Stimulated activated CD8-positive, alpha-beta memory T cell treated with anti-CD3 and anti-CD28 coated beads, Interleukin-4, amount 100 ng/mL, for 4 hours (primary cell): ENCODE measurements at places on chromosomes 12 and 14.

DNA sequence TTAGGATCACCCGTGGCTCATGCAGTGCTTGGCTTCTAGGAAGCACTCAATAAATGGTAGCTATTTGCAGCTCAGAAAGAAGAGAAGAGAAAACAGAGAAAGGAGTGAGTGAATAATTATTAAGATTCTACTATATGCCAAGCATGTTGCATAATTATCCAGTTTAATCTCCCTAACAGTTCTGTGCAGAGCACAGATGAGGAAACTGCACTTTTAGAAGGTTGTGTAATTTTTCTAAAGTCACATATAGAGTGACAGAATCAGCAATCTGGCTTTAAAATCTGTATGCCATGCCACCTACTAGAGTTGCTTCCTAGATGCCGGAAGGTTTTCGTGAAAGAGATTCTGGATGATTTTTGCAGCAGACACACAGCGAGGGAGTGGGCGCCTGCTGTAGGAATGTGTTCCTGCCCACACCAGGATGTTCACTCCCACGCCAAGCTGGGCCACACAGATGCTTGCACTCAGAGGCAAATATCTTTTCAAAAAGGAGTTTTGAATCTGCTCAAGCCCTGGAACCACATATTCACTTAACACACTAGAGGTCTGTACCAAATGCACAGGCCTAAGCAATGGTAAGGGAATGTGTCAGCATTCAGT is 50.2 kb upstream of the SMCO2 start:
- DNase-seq = no peak

DNA sequence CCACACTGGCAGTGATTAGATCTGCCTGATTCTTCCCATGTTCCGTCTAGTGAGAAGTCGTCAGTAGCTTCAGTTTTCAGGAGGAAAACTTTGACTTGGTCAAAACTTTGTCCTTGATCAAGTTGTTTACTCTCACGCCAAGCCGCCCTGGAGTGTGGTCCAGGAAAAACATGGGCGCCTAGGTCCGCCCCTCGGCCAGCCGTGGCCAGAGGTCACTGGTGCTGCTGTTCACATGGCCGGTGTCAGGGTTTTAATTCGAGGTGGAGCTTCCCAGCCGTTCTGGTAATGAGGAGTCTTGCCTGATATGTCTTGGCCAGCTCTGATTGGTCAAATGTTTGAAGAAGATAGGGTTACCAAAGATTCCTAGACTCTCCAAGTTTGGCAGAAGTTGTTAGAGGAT is 71.5 kb downstream of the PPP2R5C start:
- no peak for DNase-seq

- DNase-seq = no peak
Observed at GRCh38 chr12:14773685-14774073, 29.6 kb downstream of the WBP11 start.

- DNase-seq = no peak
Observed at GRCh38 chr14:105485739-105486162, 935 bp upstream of the CRIP1 start.

GRCh38 chr12:65761301-65761700 is 63.0 kb upstream of the HMGA2 start:
- DNase-seq = no peak

- no peak for DNase-seq
Observed at GRCh38 chr14:55688566-55688965, 108.6 kb downstream of the KTN1 start.

- no peak for DNase-seq
Observed at GRCh38 chr14:29236848-29237247, 470.3 kb downstream of the FOXG1 start.

DNA sequence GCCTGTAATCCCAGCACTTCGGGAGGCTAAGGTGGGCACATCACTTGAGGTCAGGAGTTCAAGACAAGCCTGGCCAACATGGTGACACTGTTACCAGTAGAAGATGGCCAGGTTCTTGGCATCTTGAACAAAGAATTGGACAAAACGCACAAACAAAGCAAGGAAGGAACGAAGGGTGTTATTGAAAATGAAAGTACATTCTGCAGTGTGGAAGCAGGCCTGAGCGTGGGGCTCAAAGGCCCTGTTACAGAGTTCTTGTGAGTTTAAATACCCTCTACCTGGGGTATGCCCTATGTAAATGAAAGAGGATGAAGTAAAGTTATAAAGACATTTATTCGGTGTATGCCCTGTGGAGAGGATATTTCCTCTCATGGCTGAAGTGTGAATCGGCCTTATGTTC is 20.8 kb upstream of the CDK17 start:
- DNase-seq = no peak

DNA sequence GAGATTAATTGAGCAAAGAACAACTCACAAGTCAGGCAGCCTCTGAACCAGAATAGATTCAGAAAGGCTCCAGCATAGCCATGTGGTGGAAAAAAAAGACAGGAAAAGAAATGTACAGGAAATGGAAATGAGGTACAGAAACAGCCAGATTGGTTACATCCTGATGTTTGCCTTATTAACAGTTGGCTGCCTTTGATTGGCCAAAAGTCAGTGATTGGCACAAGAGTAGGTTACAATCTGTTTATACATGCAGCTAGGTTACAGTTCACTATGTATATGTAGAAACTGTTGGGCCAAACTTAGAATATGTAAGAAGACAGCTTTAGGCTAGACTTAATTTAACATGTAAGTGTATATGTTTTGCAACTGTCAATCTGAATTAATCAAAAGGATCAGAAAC is 118.9 kb downstream of the UNC79 start:
- DNase-seq = no peak

DNA sequence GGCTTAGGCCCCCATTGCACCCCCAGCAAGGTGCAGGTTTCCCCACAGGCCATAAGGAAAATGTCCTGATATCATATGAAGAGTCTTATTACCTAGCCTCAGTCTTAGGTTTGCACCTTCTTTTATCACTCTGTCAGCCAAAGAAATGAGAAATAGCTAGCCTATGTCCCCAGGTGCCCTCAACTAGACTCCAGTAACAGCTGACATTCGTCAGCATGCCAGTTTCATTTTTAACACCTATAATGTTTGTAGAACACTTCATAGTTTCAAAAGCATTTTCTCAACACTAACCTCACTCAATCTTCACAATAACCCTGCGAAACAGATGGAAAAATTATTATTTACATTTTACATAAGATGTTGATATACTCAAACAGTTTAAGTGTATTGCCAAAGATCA is 24.0 kb upstream of the OR10P1 start:
- DNase-seq = no peak

DNA sequence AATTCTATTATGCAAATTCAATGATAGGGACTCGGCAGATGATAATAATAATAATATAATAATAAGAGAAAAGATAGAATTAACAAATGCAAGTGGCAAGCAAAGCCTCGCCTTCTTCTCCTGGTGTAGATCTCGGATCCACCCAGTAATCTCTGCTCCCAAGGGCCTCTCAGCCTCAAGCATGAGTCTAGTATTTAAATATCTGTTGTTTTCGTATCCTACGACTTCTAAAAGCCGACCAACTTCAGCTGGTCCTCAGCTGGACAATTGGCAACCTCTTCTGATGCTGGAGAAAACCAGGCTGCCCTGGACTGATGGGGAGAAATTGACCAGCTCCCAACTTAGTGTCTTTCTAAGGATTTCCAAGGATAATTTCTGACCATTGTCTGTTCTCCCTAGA is 14.0 kb upstream of the MAP1LC3B2 start:
- DNase-seq = no peak

DNA sequence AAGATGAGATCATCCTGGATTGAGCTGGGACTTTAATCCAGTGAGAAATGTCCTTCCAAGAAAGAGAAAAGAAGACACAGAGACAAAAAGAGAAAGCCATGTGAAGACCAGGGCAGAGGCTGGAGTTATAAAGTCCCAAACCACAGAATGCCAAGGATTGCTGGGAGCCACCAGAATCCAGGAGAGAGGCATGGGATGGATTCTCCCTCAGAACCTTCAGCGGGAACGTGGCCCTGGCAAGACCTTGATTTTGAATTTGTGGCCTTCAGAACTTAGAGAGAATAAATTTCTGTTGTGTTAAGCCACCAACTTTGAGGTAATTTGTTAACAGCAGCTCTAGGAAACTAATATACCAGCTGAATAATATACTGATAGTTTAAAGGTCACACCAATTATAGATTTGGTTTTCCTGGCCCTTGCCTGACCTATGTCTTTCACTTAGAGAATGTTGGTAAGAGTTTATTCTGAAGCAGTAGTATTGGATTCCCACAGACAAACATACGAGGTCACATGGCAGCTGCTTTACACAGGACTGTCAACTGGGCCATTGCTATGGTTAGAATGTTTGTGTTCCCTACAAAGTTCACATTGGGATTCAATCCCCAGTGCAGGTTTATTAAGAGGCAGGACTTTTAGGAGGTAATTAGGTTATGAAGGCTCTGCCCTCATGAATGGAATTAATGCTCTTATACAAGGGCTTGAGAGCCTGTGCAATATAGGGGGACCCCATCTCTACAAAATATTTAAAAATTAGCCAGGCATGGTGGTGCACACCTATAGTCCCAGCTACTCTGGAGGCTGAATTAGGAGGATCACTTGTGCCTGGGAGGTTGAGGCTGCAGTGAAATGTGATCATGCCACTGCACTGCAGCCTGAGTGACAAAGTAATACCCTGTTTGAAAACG is 156.5 kb upstream of the EEA1 start:
- DNase-seq = no peak

GRCh38 chr12:111201036-111201435 is 167.9 kb downstream of the PHETA1 start:
- DNase-seq = no peak

DNA sequence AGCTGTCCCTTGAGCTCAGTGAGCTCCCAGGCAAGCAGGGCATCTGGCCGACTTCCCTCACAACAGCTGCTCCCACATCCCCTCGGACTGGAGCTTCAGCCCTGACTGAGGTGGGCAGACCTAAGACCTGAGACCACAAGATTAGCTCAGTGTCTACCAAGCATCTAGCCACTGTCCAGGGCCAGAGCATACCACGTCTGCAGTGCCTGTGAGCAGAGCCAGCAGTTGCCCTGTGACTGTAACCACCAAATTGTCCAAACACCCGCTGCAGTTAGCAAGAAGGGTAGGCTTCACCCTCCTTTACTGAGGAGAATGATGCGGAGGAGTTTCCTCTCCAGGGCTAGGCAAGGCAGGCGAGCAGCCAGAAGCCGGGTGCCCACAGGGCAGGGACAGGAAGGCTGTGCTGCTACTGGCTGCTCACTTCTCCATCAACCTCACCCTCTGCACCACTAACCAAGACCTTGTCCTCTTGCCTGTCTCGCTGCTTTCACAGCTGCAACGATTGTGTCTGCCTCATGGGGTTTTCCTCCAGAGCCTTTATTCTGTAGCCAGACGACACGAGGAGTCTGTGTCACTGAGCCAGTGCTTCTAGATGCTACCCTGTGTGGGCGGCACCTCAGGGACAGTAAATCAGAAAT is 53.9 kb downstream of the ANAPC7 start:
- peak; percentile 6 for DNase-seq

DNA sequence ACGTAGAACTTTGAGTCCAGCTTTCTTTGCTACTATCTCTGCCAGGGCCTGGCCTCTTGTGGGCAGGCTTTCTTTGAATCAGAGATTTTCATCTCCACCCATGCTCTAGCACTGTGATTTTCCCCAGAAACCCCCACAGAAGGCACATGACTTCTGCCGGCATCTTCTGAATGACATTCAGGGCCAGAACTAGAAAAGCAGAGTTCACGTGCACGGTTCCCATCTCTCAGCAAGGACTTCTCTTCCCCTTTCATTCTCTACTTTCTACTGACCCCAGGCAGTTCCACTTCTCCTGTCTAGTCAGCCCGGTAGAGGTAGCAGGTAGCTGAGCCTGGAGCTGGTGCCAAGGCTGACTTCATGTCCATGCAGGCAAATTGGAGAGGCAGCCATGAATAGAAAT is 26.9 kb downstream of the BATF start:
- no peak for DNase-seq

DNA sequence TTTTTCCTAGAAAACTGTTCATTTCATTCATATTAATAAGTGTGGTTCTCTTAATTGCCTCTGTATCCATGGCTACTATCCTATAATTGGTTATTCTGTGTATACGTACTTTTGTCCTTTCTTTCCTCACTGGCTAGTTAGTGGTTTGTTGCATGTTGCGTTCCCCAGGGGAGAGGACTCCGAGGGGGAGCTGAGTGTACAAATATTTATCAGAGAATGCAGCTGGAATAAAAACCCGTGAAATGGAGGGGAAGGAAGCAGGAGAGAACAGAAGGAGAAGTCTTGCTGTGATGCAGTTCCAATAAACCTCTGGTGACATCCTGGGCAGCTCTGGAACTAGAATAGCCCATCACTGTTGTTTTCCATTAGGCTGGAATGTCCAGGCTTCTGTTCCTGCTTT is 117.1 kb upstream of the RGS6 start:
- DNase-seq = no peak

DNA sequence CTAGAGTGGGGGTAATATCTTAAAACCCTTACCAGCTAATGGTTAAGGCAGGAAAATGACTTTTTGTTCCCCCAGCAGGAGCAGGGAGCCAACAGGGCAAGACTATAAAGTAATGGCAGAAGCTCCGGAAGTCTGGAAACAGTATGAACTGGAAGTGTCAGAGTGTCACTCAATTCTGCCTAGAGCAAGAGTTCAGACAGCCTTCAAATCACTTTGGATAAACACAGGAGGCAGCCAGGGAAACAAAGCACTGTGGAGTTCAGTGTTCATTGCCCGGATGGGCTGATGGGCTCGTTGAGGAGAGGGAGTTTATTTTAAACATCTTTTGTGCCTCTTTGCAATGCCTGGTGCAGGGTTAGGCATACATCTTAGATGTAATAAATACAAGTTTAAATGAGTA is 16.5 kb upstream of the DYRK2 start:
- no peak for DNase-seq

DNA sequence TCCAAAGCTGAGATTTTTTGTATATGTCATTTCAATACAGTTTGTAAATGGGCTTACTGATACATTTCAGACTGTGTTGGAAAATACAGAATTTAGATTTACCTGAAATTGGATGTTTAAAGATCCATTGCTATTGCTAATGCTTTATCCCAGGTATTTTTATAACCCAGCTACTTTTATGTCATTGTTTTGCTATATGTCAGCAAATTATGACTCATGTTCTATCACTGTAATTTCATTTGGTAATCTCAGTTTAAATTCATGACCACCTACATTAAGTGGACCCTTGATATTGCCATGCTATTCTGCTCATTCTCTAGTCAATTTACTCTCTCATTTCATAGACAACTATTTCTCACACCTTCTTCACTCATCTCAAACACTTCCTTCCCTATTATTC is 281.2 kb downstream of the IPO8 start:
- DNase-seq = no peak
